ENCODE measurements at places on chromosomes 16 and 17. TPM values are rescaled to one million over a fixed set of nuclear protein-coding genes. Genes with fewer than 3 reads are reported as not detected.

Gene RNU2-1
- total RNA-seq = not detected

Gene NXN
- 31.1 TPM for total RNA-seq

Gene TMEM114
- total RNA-seq = not detected

Gene SLC4A1
- total RNA-seq = not detected

Gene HEATR9
- not detected for total RNA-seq

Measured in epithelial cell of proximal tubule (primary cell).